ENCODE measurements at places on chromosomes 13 and 19.

GRCh38 chr13:77510156-77510555 is 25.4 kb upstream of the SCEL start:
- no peak for DNase-seq

GRCh38 chr13:33281951-33282595 is 3.5 kb downstream of the STARD13 start:
- no peak for DNase-seq

GRCh38 chr13:106205871-106206270 is 329.6 kb downstream of the EFNB2 start:
- no peak for DNase-seq

- DNase-seq: no peak
These were observed 17.8 kb upstream of the EMC10 start for GRCh38 chr19:50458396-50459066.

- DNase-seq: no peak
These were observed at the start of gene KIR2DL4 for GRCh38 chr19:54803410-54803809. TSS of gene KIR2DL4 (plus strand) at chr19:54803610. CDS start at chr19:54803652, 42 bp downstream.

- no peak for DNase-seq
These were observed 12.6 kb upstream of the MAB21L1 start for GRCh38 chr13:35489050-35489449.

- no peak for DNase-seq
These were observed 136.9 kb downstream of the USP12 start for GRCh38 chr13:27034678-27035111.

GRCh38 chr13:113005076-113005865 is 36.3 kb downstream of the MCF2L start:
- DNase-seq: no peak
